ENCODE measurements at places on chromosomes 11 and 22.

DNA sequence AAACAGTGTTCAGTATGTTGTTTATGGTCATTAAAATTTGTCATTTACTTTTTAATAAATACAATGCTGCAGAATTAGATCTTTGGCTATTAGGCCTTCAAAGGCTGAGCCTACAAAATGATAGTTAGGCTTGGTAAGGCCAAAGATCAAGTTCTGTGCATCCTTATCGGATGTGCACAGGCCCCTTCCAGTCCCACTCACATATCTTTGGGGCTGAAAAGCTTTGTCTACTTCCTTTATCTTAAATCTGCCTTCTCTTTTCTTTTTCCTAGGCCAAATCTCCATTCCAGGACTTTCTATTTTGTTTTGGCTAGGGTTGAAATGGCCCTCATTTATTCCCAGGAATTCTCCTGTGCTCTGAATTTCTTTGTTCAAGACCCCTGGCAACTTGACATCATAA lies 3.4 kb upstream of the GLB1L2 start:
- DNase-seq, result no peak

DNA sequence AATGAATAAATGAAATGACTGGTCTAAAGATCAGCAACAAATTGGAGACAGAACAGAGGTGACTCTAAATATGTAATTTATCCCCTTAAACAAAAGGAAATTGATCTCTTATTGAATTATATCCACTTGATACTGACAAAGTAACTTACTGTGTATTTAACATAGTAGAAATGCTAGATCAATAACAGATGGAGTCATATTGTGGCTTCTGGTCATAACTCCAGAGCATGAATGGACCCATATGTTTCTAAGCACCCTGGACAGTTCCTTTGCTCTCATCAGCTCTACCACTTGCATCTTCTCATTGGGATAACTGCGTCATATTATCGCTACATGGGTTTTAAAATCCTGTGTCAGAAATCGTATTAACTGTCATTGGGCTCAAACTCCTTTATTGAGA lies 222.3 kb downstream of the ETS1 start:
- DNase-seq, result no peak

GRCh38 chr11:72758690-72759389 lies 6.6 kb upstream of the ARAP1 start:
- no peak for DNase-seq

- peak; percentile 49 for DNase-seq
Observed at GRCh38 chr11:118691926-118692830, 12.7 kb upstream of the TREH start.

- no peak for DNase-seq
Observed at GRCh38 chr11:70470127-70470526, 71.8 kb downstream of the CTTN start.

GRCh38 chr11:69841859-69842698 lies 22.9 kb upstream of the FGF3 start:
- no peak for DNase-seq

GRCh38 chr11:70633610-70634009 lies 235.3 kb downstream of the CTTN start:
- no peak for DNase-seq

GRCh38 chr11:57426929-57427726 lies at the start of gene SLC43A3:
TSS of gene SLC43A3 (minus strand) at chr11:57427121. CDS start at chr11:57426172, 949 bp downstream.
- peak; percentile 29 for DNase-seq

- DNase-seq, result no peak
Observed at GRCh38 chr11:46247090-46247489, 30.4 kb upstream of the CREB3L1 start.

DNA sequence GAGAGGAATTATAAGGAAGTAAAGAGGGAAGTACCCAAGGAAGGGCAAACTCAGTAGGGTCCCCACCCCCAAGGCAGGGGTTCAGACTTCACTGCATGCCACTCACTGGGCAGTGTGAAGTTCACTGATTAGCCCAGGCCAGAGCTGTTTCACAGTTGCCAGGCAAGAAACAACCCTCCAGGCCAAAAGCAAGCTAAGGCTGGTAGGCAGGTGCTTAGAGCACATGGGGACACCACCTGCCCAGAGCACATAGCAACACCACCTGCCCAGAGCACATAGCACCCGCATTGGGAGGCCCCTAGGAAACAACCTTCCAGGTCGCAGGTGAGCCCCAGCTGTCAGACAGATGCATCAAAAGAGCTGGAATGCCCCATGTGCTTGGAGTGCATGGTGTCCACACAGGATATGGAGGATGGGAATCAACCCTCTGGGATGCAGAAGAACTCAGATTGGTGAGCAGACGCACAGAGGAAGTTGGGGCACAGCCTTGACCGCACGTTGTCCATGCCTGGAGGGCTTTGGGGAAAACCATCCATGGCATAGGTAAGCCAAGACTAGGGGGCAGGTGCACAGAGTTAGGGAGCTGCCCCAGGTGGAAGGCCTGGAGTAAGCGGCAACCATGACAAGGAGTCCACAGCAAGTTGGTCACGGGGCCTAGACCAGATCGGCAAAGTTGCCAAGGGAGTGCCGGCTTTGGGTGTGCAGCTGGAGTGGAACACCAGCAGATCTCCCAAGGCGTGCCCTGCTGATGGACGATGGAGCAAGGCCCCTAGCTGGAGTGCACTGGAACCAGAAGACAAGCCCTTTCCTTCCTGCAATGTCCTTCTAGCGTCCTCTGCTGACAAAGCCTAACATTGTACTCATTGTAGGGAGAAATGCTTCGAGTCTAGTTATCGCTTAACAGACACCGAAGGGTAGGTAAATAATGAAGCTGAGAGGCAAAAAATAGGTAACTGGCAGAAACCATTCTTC lies 7.8 kb upstream of the TMEM216 start:
- DNase-seq, result no peak

DNA sequence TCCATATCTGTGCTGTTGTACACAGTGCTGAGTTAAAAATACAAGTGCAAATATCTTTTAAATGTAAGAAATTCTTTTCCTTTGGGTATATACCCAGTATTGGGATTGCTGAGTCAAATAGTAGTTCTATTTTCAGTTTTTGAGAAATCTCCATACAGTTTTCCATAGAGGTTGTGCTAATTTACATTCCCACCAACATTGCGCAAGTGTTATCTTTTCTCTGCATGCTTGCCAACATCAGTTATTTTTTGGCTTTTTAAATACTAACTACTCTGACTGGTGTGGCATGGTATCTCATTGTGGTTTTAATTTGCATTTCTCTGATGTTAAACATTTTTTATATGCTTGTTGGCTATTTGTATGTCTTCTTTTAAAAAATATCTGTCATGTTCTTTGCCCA lies 6.5 kb downstream of the OR52E8 start:
- DNase-seq, result no peak

- DNase-seq, result no peak
Observed at GRCh38 chr11:96313163-96313562, 29.8 kb downstream of the MAML2 start.

DNA sequence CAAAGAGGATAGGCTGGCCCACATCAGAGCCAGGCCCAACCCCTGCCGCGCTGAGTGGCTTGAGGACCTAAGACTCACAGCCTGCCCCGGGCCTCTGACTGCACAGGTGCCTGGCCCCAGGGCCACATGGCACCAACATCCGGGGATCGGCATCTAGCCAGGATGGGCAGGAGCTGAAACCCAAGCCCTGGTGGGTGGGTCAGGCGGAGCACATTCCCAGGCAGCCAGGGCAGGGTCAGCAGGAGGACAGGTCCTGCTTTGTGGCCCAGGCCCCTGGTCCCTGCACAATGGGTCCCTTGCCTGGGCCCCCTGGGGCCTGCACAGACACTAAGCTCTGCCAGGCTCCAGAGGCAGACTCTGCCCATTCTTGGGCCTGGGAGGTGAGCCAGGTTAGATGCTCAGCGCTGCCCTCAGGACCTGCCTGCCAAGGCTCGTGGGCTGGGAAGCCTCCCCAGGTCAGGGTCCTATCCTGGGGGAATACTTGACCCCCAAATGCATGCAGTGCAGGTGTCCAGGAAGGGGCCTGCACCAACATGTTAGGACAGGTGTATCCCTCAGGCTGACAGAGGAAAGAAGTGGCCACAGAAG lies 33.5 kb downstream of the ARVCF start:
- no peak for DNase-seq

DNA sequence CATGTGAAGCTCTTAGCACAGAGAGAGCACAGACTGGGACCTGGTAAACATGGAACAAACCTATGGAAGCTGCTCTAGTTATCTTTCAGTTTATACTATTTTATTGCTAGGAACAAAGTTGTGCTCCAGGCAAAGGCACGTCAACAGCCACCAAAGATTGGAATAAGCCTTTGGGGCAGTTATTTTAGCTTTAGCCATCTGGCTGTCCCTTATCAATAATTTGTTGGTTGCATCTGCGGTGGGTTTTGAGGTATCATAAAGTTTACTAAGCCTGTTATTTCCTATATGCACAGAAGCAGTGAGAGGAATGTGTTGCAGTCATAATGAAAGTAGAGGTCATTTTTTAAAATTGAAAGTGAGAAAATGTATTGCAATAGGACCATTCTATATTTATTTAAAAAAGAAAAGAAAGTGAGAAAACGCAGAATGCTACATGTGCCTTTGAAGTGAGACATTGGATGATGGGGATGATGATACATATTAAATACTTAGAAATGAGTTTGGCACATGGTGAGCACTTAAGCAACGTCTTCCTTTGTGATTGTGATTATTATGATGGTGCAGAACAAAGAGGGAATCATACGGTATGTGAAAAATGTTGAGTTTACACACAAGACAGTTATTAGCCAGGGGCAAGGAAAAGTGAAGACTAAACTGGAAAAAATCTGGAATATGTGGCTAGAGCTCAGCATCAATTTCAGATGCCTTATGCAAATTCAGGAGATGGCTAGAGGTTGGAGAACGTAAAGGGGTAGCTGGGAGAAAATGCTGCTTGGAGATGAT lies 58.3 kb downstream of the PRR5L start:
- DNase-seq, result no peak

- DNase-seq, result no peak
Observed at GRCh38 chr22:49524362-49524761, 303.3 kb downstream of the BRD1 start.

DNA sequence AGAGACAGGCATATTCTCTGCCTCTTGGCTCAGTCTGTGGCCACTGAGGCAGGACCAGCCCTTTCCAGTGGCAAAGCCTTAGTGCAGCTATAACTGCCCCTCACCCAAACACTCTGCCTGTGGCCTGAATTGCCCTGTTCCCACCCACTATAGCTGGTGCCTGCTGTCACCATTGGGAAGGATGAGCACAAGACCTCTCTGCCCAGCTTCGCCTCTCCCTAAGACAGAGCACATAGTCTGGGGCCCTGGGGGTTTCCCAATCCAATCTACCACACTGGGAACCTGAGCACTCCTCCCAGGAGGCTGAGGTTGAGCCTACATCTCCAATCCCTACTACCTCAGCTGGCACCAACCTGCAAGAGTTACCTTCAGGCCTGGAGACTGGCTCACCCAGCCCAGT lies 670.4 kb downstream of the JRKL start:
- DNase-seq, result no peak

DNA sequence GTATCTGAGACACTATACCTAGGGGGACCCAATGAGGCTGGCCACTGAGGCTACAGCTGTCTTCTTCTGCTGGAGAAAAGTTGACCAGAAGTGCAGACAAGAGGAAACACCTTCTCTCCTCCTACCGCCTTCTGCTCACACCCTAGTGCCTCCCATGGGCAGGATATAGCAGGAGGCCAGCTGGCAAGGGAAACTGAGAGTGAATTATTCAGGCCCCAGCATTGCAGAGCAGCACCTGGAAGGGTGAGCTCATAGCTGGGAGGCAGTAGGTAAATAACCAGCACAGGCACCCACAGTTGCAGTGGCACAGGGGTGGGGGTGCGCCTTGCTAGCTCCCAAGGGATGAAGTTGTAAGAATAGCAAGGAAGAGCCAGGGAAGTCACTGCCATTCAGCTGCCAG lies 267.4 kb upstream of the NCAM1 start:
- DNase-seq, result no peak

GRCh38 chr11:13227676-13228255 lies 49.8 kb upstream of the BMAL1 start:
- DNase-seq, result no peak

DNA sequence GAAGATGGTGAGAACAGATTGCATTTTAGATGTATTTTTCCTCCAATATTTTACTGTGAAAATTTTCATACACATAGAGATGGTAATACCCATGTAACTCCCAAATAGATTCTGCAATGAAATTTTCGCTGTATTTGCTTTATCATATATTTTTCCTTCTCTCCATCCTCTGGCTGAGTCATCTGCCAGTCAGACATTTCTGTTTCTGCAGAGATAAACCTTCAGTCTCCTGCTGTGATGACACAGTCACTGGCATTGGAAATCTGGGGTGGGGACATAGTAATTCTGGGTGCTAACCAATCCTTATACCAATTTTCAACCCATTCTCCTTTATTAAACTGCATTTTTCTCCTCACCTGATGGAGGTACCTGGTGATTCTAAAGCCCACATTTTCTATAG lies 33.7 kb downstream of the SVIP start:
- DNase-seq, result no peak

DNA sequence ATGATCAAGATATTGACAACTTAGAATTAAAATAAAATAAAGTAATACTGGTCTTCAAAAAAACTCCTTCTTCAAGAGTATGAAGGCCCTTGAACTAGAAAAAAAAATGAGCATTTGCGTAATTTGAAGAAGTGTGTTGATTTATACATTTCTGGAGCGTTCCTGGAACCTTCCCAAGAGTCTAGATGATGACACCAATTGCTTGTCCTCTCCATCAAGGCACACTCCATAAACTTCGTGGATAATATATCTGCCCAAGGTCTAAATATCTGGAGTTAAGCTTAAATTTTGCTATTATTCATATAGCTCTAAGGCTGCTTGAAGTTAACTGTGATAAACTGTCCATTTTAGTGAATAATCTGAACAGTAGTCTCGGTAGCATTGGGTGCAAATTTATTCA lies 361.3 kb upstream of the CNTN5 start:
- DNase-seq, result no peak

DNA sequence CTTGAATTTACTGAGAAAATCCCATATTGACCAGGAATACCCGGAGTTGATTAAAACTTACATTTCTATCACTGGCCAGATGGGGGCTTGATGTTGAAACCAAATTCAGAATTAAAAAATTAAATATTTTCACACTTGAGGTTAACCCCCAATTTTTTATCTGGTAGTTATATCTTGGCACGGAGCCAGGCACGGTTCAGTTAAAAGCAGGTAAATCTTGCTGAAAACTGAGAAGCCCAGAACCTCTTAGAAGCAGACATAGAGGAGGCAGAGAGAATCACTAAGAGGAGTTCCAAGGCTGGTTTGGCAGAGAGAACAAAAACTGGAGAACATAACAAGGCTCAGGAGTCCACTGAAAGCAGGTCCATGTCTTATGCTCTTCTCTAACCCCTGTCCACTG lies 77.7 kb downstream of the USP35 start:
- DNase-seq, result no peak

DNA sequence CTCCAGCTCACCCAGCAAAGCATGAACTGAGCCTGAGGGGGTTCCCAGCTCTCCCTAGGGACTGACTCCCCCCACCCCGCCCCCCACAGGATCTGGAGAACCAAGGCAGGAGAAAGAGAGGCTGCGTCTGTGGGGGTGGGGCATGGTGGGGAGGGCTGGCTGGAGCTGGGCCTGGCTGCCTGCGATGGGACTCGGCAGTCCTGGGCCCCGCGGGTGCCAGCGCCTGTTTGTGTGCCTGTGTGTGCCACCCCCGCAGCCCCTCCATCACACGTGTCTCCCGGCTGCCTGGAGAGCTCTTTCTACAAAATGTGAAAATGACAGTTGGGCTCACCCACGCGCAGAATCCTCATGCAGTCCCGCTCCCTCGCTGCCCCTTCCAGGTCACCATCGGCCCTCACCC lies 46.8 kb downstream of the CACNA1I start:
- no peak for DNase-seq

- no peak for DNase-seq
Observed at GRCh38 chr22:25757686-25758085, 15.7 kb downstream of the MYO18B start.

- no peak for DNase-seq
Observed at GRCh38 chr11:85572056-85572455, 55.1 kb downstream of the DLG2 start.
